ENCODE measurements at places on chromosomes 6 and 20. TPM values are rescaled to one million over a fixed set of nuclear protein-coding genes. Genes with fewer than 3 reads are reported as not detected.

HSPA12B gene
- 29.7 TPM for total RNA-seq

DNA sequence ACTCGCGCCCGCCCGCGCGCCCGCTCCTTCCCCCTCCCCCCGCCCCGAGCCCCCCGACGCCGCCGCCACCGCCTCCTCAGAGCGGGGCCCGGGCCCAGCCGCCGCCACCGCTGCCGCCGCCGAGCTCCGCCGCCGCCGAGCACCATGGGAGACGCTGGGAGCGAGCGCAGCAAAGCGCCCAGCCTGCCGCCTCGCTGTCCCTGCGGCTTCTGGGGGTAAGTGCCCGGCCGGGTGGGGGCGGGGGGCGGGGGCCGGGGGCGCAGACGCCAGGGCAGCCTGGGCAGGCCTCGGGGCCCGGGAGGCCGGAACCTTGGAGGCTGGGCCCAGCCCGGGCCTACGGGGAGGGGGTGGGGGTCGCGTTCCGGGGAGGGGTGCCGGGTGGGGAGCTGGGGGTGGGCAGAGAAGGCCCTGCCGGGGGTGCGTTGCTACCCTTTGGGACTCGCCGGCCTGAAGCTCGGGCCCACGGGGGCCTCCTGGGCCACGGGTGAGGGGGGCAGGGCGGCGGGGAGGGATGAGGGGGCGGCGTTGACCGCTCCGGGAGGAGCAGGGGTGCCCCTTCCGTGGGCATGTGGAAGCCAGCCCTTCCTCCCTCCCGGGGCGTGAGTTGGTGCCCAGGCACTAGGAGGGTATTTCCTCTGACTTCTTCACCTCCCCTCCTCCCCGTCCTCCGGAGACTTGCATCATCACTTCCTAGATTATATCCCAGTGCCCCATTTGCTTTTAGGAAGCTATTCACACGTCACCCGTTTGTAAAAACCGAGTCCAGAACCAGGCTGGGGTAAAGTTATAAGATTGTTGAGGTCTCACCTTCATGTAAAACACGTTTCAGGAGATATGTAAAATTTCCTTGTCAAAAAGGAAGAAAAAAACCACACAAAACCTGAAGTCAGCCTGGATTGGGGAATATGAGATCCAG lies 533 bp downstream of the ZFAND3 start:
- peak; percentile 57 for DNase-seq

DNA sequence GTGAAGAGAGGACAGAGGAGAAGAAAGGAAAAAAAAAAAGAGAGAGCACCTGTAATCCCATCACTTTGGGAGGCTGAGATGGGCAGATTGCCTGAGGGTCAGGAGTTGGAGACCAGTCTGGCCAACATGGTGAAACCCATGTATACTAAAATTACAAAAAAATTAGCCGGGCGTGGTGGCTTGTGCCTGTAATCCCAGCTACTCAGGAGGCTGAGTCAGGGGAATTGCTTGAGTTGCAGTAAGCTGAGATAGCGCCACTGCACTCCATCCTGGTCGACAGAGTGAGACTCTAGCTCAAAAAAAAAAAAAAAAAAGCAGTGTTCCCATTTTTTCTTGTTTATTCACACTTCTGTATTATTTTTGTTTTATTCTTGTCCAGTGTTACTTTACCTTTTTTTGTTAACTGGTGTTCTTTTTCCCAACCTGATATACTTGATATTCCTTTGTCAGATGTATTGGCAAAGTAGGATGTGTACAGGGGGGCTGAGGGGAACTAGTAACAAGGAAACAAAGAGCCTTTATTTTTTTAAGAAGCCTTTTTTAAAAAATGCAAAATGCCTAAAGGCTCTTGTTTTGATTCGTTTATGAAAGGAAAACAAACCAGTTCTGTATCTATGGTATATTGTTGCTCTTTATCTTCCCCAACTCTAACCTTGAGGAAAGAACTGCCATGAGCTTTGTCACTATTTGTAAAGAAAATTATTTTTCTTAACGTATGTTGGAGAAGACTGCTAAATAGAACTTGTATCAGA lies 22.3 kb downstream of the COL19A1 start:
- DNase-seq = no peak

RAMACL gene
- total RNA-seq = 3.9 TPM

DNA sequence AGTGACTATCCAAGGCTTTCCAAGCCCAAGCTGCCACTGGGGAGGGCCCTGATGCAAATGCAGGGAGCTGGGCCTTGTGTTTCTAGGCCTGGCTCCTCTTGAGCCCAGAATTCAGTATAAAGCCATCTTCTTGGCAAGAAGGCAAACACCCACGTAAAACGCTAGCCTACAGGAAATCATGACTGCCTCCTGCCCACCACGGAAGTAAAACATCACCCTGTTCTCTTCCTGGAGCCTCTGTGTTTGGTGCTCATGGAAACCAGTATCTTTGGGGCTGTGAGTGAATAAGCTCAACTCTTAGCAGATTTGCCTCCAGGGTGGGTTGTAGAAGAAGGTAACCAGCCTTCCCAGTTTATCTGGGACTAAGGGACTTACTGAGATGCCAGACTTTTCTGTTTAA lies 271.0 kb downstream of the ZNF217 start:
- DNase-seq = no peak

GRCh38 chr6:149037051-149037671 lies 280.4 kb upstream of the TAB2 start:
- DNase-seq = no peak

GRCh38 chr6:169108753-169109152 lies 144.9 kb downstream of the THBS2 start:
- no peak for DNase-seq

GRCh38 chr20:16810216-16810615 lies 62.1 kb downstream of the OTOR start:
- DNase-seq = no peak

GRCh38 chr6:169095153-169095552 lies 158.5 kb downstream of the THBS2 start:
- DNase-seq = no peak

DNA sequence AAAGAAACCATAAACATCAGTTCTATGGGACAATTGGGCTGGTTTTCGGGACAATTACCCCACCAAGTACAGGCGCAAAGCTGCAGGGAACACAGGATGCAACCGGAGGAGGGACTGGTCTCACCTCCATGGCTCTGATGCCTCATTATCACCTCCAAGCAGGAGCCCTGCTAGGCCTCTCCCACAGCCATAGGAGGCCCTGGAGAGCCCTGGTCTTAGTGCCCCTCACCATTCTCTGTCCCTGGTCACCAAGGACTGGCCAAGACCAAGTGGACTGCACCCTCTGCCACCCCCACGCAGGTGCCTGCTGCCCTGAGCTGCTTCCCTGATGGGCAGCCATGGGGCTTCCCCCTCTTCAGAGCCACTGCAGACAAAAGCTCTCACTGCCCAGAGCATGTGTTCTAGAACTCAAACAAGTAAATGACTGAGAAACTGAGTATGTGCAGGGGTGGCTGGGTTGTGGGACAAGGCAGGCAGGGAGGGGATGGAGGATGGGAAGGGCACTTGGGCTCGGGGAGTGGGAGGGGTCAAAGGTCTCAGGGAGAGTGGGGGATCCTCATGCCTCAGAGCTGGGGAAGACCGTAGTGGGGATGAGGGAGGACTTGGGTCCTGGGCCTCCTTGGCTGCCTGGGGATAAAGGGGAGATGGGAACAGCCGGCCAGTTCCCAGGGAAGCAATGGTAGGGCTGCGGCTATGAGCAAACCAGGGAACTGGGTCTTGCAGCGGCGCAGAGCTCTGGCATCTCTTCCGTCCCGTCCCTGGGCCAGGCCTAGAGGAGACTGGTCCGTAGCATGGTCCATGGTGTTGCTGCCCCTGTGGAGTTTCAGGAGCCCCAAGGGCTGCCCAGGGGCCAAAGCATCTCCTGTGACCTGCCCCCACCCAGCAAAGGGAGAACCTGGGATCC lies 435.1 kb downstream of the PREX1 start:
- no peak for DNase-seq

DNA sequence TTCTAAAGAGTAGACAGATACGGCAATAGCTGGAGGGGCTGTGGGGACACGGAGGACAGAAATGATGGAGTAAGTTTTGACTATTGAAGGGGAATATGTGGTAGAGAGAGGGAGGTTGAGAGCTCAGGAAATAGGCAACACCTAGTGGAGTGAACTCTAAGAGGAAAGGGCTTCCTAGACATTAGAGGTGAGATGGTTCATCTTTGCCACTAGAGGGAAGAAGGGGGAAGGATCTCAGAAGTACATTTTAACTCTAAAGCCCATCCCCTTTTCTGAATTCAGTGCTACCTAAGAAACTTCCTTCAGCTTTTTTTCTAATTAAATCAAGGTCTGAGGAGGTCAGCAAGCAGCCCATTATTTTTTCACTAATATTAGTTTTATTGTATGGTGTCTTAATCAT lies 689.4 kb upstream of the MAP3K7 start:
- no peak for DNase-seq
